ENCODE measurements at places on chromosomes 13 and 19.

DNA sequence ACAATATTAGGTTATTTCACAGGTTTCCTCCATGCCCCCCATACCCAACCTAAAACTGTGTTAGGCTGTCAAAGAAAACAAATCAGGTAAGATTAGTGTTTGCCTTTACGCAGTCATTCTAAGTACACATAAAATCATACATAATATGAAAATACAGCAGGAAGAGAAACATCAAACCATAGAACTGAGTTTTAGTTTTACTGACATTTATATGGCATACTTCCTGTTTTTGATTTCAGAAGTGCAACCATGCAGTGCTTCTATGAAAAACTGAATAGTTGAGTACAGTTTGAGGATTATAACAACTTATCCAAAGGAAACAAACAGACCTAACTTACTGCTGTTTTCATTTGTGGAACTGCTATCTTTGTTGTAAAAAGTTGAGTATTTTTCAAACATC is 91.3 kb downstream of the KCNRG start:
- no peak for DNase-seq

DNA sequence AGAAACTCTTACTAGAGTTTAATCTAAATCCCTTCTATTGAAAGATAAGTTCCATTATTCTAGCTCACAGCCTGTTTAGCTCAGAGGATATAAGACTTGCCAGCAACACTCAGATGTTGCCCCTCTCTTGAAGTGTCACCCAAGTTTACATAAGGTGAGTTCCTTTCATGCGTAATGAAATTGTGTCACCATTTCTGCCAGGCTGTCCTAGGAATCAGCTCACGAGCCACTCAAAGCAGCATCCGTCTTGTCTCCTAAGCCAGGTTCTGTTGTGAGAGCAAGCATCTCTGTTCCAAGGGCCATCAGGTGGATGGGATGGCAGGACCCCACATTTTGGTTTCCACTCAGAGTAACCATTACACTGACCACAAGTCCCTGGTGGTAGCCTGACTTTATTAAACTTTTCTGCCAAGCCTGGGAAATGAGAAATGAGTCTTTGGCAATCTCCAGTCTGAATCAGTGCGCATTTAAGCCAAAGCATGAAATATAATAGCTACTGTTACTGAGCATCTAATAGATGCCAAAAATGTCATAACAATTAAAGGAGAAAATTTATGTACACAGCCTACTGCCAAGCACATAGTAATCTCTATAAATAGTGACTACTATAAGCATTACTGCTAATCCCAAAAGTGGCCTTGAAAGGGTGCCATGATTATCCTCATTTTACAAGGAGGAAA is 179.6 kb upstream of the MIR17HG start:
- DNase-seq = no peak

DNA sequence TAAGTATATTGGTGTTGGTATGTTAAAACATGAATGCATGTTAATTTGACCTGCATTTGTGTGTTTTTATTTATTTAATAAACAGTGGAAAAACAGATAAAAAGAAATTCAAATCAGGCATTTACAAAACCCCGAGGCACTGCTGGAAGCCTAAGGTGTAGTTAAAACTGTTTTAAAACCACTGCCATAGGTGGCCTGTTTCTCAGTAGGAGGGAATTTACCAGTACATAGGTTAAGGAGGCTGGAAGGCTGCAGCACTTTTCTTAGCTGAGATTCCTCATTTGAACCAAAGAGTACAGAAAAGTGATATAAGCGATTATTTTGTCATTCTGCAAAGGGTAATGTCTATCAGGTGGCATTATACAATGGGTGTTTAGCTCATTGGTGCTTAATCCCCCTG is 99.6 kb downstream of the PAN3 start:
- DNase-seq = no peak

DNA sequence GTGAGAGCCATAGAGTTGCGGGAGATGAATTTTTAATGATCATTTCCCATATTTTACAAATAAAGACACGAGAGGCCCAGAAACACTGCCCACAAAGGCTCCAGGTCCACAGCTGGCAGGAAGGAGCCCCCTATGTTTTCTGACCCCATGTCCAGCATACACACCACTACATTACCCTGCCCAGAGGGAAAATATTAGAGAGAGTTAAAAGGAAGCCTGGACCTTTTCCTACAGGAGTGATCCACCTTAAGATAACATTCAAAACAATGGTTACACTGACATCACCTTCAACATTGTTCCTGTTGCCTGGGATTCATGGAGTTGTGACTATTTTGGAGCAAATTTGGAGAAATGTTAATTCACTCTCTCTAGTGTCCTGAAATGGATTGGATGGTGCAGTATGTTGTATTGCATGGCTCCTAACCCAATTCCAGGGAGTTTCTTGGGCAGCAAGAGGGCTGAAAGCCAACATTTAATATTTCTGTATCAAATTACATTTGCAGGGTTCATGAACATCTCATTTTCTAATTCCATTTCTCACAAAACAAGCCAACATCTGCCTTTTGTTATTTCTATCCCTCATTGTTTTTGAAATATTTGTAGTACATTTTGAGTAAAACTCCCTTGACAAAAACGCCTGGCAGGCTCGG is 172.5 kb downstream of the DLEU7 start:
- no peak for DNase-seq

DNA sequence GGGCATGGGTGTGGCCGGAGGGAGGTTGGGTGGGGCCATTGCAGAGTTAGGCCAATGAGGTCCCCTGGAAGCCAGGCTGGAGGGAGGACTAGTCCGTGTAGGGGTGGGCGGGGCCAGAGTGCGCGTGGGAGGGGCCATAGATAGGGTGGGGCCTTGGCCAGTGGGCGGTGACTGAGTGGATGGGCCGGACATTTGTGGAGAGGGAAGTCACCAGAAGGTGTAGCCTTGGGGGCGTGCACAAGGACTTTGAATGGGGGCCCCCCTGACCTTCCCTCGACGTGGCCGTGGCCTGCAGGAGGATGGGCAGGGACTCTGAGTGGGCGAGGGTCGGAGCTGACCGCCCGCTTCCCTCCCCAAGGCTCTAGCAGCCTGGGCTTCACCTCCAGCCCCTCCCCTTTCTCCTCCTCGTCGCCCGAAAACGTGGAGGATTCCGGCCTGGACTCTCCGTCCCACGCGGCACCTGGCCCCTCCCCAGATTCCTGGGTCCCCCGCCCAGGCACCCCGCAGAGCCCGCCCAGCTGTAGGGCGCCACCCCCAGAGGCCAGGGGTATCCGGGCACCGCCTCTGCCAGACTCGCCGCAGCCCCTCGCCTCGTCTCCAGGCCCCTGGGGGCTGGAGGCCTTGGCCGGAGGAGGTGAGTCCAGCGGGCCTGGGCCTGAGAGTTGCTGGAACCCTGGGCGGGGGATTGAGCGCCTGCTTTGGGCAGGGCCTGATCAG is 16.5 kb upstream of the B3GNT3 start:
- DNase-seq = peak; percentile 70

GRCh38 chr19:35344511-35345031 is 3.1 kb upstream of the FFAR1 start:
- no peak for DNase-seq

- DNase-seq = no peak
These were observed 151.2 kb downstream of the SLITRK1 start for GRCh38 chr13:83731113-83731512.

- no peak for DNase-seq
These were observed 27.4 kb downstream of the LATS2 start for GRCh38 chr13:21033856-21034602.

DNA sequence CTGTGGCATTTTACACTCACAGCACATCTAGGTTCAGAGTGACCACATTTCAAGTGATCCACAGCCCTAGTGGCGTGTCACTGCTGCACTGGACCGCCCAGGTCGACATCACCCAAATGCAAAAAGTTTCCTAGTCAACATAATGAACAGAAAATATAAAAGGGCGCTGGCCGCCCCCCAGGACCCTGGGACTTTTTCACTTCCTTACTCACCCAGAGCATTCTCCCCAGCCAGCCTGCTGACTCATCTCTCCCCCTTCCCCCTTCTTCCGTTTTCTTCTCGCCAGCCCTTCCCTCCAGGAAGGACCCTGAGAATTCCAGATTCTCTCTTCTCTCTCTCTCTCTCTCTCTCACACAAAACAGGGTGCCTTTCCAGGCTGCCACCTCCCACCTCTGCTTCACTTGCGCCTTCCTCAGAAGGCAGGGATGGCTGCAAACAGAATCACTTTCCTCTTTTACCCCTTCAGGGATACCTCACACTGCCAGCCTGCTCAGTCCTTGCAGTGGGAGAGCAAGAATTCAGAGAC is 21.0 kb upstream of the GRWD1 start:
- DNase-seq = no peak

DNA sequence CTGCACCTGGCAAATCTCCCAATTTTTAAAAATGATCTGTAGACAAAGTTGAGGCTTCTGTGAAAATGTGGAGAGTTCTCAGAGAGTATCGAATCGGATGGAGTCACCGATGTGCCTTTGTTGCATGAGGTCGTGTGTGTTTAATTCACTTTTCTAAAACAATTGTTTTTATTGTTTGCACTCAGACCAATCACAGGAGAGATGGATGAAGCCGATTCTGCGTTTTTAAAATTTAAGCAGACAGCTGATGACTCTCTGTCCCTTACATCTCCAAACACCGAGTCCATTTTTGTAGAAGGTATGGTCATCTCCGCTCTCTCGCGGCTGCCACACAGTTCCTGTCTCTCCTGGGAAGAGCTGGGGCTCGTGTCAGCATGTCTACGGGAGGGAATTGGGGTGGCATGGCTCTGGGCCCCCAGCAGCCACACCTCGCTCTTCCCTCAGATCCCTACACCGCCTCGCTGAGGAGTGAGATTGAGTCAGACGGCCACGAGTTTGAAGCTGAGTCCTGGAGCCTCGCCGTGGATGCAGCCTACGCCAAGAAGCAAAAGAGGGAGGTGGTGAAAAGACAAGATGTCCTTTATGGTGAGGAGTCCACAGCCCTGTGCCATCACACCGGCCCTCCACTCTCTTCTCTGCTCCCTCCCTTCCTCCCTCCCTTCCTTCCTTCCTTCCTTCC is 47.2 kb downstream of the PEX11G start:
- DNase-seq = no peak

DNA sequence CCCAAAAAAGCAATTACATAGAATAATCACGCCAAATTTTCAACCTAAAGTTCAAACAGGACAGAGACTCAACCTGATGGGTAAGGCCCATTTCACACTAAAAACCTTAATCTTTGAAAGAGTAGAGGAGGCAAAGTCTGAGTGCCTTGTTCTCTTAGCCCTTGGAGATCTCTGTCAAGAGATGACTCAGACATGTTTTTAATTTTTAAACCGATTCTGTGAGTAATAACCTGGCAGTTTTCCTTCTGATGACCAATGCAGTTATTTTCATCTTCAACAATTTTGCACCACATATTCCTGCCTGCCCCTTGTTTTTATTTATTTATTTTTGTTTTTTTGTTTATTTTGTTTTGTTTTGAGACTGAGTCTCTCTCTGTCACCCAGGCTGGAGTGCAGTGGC is 11.5 kb upstream of the TNFSF9 start:
- DNase-seq = no peak

DNA sequence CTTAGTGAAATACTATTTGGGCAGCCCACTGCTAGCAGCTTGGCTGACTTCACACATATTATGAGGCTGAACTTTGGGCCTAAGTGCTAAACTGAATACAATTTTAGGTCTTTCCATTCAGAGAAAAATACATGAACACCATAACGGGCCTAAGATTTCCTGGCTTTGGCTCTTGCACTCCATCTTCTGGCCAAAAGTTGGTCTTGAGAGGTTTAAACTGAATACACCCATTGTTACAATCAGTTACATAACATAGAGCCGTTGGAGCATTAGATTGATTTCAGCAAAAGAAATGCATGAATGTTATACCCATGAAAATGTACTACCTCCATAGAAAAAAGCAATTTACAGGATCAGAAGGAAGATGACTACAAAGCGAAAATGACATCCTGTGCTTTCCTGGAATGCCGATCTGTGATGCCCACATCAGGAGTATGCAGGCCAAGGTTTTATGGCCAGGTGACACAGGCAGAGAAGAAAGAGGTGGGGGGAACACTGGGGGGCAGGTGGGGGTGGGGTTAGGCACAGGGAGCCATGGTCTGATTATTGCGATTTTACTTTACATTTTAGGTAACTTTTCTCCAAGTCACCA is 11.1 kb upstream of the SHISA2 start:
- peak; percentile 11 for DNase-seq

- DNase-seq = no peak
These were observed 19.0 kb downstream of the OLFM2 start for GRCh38 chr19:9917321-9917720.

DNA sequence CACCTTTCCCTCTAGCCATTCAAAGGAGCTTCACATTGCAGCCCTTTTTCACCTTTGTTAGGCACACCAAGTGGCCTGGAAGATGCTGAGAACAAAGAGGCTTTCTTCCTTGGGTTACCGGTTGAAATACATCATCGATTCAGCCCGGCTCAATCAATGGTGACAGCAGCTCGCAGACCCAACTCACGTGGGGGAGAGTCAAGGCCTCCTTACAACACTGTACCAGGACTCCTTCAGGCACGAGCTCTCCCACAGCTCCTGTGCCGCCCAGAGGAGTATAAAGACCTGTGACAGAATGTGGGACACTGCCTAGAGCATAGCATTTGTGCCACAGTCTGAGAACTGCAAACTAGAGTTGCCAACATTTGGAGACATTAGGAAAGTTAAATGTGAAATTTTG is 3.9 kb upstream of the LRRC63 start:
- no peak for DNase-seq

- no peak for DNase-seq
These were observed 32.7 kb upstream of the OR1M1 start for GRCh38 chr19:9054207-9054606.

GRCh38 chr13:36673352-36673751 is 468 bp upstream of the SERTM1 start:
- DNase-seq = no peak

DNA sequence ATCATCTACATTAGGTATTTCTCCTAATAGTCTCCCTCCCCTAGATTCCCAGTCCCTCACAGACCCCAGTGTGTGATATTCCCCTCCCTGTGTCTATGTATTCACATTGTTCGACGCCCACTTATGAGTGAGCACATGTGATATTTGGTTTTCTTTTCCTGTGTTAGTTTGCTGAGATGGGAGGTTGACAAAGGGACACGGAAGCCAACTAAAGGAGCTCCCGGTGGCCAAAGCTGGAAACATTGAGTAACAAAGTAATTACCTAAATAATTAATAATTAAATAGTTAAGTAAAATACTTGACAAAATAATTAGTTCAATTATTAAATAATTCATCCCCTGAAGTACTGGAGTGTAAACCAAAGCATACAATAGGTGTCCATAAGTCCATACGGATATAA is 1.7 kb upstream of the PRR20A start:
- no peak for DNase-seq

GRCh38 chr13:113785051-113786010 is 26.3 kb downstream of the TMEM255B start:
- DNase-seq = no peak
